ENCODE measurements at places on chromosomes 1 and 21.

DNA sequence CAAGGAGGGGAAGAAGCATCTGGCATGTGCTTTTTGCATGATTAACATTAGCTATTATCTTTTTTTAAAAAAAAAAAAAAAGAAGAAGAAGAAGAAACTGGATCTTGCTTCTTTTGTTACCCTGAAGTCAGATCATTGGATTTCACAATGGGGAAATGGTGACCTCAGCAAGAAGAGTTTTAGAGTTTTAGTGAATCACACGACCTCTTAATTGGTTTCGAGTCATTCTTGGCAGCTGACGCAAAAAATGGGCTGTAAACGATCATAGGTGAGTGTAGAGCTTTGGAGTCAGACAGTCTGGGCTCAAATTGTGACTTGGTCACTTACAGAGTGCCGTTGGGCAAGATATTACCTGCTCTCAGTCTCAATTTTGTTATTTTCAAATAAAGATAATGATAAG lies 33.3 kb upstream of the PGBD5 start:
- DNase-seq, result no peak

DNA sequence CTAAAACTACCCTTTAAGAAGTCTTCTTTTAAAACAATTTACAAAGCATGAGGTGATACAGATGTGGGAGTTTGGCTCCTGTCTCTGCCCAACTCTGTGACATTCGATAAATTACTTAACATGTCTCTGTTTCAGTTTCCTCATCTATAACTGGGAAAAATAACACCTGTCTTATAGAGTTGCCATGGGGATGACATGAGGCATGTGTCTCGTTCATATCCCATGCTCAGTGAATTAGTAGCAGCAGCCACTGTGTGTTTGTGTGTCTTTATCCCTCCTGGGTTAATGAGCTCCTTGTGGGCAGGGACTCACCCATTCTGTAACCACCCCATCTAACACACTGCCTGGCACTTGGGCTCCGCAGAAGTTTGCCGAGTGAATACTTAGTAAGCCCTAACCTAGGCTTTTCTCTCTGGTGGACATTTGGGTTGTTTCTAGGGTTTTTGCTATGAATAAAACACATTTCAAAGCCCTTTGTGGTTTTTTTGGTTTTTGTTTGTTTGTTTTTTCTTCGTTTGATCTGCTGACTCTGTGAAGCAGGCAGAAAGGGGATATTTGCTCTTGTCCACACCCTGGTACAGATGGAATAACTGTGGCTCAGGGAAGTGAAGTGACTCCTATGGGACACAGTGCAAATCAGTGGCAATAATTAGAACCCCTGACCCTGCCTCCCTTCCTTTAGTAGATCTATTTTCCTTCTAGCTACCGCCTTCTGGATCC lies 797 bp upstream of the KCNJ9 start:
- DNase-seq, result no peak

DNA sequence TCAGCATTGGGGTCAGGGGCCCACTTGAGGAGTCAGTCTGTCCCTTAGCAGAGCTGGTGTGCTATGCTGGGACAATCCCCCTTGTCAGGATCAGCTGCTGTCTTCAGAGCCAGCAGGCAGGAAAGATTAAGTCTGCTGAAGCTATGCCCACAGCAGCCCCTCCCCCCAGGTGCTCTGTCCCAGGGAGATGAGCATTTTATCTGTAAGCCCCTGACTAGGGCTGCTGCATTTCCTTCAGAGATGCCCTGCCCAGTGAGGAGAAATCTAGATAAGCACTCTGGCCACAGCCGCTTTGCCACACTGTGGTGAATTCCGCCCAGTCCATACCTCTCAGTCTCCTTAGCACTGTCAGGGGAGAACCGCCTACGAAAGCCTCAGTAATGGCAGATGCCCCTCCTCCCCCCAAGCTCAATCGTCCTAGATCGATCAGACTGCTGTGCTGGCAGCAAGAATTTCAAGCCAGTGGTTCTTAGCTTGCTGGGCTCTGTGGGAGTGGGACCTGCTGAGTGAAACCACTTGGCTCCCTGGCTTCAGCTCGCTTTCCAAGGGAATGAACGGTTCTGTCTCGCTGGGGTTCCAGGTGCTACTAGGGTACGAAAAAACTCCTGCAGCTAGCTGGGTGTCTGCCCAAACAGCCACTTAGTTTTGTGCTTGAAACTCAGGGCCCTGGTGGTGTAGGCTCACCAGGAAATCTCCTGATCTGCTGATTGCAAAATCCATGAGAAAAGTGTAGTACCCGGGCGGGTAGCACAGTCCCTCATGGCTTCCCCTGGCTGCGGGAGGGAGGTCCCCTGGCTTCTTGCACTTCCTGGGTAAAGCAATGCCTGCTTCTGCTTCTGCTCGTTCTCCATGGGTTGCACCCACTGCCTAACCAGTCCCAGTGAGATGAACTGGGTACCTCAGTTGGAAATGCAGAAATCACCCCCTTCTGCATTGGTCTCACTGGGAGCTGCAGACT lies 25.1 kb upstream of the TP53BP2 start:
- no peak for DNase-seq

DNA sequence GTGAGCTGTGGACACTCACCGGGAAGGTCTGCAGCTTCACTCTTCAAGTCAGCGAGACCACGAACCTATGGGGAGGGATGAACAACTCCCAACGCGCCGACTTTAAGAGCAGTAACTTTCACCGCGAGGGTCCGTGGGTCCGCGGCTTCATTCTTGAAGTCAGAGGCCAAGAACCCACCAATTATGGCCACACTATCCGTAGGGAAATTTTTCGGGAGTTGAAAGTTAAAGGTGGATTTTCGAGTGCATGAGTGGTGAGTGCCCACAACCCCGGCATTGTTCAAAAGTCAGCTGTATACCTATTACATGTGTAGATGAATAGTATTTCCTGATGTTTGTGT lies 19.7 kb downstream of the EXOC8 start:
- DNase-seq, result no peak

GRCh38 chr1:3789421-3790300 lies 6.6 kb downstream of the LRRC47 start:
- no peak for DNase-seq

GRCh38 chr21:44947930-44948331 lies 8.1 kb downstream of the SLX9 start:
- no peak for DNase-seq

Data from stimulated activated CD8-positive, alpha-beta memory T cell treated with anti-CD3 and anti-CD28 coated beads, Interleukin-7, amount 100 ng/mL, for 1 hour (primary cell).